ENCODE measurements at places on chromosomes 6 and 20.

DNA sequence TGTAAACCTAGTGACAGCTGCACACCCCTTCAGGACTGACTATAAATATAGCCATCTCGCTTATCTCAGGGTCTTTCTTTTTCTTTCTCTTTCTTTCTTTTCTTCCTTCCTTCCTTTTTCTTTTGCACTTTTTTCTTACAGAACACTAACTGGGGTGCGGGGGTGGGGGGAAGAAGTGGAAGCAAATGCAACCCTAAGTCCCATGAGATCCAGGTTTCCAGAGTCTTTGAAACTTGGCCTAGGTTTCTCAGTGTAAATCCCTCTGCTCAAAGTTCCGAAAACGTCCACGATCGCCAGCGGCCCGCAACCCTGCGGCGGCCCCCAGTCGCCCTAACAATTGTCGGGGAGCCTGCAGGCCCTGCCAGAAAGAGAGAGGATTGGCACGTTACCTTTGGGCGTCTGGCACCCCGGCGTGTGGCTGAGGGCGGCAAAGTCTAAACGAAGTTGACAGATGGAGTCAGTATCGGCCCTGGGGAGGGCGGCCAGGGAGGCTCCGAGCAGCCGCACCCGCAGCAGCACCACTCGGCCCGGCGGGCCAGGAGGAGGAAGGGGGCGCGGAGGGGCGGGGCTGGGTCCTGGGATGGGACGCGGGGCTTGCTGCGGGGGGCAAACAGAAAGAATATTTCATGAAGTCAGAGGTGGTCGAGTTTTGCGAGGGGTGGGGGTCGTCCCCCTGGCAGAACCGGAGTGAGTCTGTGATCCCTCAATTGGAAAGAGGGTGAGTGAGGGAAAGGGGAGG lies 577 bp upstream of the FOXF2 start:
- DNase-seq: no peak

DNA sequence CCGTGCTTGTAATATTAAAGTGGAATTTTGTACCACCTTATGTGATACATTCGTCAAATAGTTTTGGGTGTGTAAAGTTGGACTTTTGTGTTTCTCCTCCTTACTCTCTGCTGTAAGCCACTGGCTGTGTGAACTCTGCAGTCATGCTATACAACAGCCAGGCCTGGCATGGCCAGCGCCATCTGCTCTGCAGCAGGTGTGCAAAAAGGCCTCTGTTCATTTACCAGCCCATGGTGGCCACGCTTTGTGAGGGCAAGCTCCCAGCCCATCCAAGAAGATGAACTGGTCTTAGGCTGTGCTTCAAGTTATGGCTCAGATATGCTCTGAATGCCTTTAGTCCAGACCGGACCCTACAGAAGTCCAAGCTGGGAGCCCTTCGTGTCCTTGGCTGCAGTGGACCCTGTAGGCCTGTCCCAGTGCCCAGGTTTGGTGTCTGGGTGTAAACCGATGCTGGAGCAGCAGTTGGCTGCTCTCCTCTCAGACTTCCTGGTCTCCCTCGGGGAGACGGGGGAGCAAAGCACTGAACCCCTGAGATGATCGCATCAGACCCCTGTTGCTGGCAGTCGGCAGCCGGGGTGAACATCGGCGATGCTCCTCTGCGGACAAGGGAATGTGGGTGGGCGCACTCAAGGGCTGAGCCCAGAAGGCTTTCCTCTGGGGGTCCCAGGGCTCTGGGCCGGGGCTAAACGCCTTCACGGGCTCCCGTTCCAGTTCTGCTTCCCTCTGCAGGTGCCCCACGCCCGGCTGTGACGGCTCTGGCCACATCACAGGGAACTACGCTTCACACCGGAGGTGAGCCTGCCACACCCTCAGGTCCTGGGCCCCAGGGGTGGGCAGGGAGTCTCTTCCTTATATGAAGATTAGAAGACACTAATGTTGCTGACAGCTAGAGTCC lies 28.6 kb upstream of the PCMTD2 start:
- no peak for DNase-seq

GRCh38 chr6:75208298-75209183 lies 2.7 kb upstream of the COL12A1 start:
- peak; percentile 94 for DNase-seq

DNA sequence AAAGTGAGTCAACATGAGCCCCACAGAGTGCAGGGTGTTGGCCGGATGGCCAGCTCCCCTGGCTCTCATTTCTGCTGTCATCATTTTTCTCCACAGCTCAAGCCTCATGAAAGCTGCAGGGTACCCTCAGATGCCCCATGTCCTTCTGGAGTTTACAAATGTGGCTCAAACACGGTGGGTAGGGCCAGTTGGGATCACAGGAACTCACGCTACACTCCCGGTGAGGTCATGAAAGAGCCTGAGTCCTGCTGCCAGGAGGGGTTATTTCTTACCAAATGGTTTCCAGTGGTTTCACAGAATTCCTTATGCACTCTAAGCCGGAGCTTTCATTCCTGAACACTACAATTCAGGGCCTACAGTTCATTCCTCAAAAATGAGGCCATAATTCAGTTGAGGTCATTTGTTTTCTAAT lies 78.7 kb downstream of the TMEM170B start:
- no peak for DNase-seq

DNA sequence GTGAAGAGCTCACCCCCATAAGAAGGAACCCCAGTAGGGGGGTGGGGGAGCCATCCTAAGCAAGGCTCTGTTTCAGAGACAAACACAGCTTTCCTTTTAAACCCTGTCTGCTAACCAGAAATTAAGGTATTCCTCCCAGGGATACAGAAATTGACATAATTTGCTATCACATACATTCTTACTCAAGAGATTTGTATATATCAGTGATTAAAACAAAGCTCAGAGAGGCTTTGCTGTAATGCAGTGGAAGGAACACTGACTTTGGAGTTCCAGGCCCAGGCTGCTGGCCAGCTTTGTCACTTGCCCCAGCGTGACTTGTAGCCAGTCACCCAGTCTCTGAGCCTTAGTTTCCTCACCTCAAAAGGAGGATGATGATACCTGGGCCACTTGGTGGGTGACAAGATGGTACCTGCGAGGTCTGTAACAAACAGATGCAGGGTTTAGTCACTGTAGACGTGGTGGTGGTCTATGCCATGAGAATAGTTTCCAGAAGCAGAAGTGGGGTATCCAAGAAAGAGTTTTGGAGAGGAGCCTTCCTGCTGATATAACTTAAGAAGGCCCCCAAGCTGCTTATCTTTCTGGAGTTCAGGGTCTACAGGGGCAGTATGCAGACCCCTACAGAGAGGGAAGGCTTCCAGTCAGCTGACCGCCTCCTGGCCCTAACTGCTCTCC lies 3.2 kb upstream of the FOXF2 start:
- no peak for DNase-seq

DNA sequence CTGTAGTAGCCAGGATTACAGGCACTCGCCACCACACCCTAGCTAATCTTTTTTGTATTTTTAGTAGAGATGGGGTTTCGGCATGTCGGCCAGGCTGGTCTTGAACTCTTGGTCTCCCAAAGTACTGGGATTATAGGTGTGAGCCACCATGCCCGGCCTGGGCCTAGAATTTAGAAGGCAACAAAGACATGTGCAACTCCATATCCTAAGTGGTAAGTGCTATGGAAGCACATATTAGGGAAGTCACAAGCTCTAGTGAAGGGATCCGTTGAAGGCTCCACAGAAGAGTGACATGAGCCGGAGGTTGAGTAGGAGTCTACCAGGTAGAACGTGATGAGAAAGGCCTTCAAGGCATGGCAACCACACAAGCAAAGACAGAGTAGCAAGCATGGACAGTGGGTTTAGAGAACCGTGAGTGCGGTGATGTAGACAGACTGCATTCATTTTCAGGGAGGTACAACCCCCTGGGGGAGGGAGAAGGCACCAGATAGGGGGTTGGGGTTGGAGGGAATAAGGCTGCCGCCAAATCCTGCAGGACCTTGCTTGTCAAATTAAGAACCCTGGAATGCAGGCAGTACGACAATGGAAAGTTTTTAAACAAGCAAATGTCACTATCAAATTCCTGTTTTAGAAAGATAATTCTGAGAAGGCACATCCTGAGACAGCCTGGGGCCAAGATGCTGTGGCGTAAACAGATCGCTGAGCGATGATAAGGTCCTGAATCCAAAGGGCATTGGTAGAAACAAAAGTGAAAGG lies 50.2 kb downstream of the ARHGAP18 start:
- no peak for DNase-seq

- no peak for DNase-seq
Observed at GRCh38 chr6:7132398-7133035, 24.8 kb downstream of the RREB1 start.

- no peak for DNase-seq
Observed at GRCh38 chr20:13271977-13272975, 51.2 kb downstream of the ISM1 start.

Data from Peyer's patch (tissue), 4 donors.